ENCODE measurements at places on chromosomes 6 and 20.

GRCh38 chr20:22920898-22921297, 114.2 kb upstream of the SSTR4 start:
- DNase-seq, result no peak

GRCh38 chr20:6401893-6402557, 279.2 kb upstream of the FERMT1 start:
- DNase-seq, result no peak

GRCh38 chr6:130559166-130559565, 193.3 kb downstream of the TMEM200A start:
- DNase-seq, result no peak

GRCh38 chr20:46746956-46747526, 37.6 kb downstream of the SLC2A10 start:
- DNase-seq, result no peak

GRCh38 chr6:105331927-105332326, 71.0 kb downstream of the PREP start:
- no peak for DNase-seq

- no peak for DNase-seq
These were observed 8.0 kb upstream of the PTPN1 start for GRCh38 chr20:50501972-50502745.

DNA sequence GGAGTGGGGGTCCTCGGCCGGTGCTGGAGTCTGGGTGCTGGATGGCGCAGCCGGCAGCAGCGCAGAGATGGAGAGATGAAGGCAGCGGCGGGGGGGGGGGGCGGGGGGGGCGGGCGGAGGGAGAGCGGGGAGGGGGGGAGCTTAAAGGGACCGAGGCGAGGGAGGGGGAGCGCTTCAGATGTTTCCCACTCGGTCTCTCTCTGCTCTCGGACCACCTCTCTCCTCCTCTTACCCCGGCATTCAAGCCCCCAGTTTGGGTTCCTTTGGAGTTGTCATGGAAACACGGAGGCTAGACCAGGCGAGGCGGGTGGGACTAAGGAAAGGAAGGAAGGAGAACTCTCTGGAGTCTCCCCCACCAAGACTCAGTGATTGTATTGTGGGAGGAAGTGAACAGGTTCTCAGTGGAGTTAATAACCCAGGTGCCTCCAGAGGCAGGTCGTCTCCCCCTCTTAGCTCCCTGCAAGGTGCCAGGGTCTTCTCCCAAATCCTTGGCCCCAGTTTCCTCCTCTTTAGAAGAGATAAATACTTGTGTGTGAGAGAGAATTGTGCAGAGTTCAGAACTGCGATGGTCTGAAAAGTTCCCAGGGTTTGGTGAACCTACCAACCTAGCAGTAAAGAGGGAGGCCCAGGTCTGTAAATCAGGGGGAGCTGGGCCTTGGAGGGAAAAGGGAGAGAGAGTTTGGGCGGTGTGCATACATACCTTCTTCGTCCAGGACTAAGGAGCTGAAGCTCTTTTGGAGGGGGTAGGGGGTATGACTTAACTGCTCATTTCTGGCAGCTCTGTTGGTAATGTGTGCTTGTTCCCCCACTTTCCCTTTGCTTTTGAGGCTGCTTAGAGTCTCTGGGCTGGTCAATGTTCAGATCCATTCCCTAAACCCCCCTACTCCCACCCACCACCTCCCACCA, at the start of gene PRRT1:
Gene PRRT1, minus strand, starts transcription at position 77 of the 906 bp plus-strand sequence. CDS start 112 bp downstream, outside the sequence.
- no peak for DNase-seq

DNA sequence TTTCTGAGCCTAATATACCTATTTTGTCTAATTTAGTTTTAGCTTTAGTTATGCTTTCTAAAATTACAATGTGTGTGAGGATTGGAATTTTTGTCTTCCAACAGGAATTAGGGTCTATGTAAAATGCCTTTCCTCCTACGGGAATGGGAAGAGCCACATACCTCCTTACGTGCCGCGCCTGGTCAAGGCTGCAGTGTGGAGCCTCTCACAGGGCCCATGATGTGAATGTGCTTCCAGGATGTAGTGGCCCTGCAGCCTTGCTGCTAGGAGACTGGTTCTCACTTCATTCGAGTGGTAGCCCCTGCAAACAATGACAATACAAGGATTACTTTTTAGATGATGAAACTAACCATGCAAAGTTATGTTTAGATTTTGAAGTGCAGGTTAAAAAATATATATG, 110.2 kb downstream of the SOBP start:
- DNase-seq, result no peak

- no peak for DNase-seq
These were observed 17.1 kb downstream of the RNF182 start for GRCh38 chr6:13941902-13942301.

DNA sequence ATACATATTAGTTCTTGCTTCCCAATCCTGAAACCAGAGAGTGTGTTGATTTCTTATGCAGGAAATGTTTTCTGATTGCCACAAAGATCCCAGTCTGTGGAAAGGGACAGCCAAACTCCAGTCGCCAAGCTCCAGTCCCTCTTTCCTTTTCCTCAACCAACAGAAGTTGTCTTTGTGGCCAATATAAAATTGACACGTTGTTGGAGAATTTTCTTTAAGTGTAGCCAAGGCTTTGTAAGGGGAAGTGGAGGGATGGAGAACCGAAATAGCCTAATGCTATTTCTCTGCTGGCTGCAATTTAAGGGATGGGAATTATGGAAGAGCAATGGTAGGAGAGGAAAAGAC, 5.4 kb downstream of the ADGRB3 start:
- no peak for DNase-seq

DNA sequence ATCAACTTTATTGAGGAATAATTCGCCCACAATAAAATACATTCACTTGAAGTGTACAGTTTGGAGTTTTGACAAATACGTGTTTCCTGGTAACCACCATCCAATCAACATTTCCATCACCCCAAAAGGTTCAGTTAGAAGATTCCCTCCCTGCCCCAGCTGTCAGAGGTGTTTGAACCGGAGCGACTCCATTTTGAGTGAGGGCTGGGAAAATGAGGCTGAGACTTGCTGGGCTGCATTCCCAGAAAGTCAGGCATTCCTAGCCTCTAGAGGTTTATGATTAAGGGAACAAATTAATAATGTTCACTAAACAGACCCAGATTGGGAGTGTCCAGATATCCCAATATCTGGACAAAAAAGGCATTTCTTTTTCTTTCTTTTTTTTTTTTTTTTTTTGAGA, 33.0 kb upstream of the BLCAP start:
- DNase-seq, result no peak

GRCh38 chr6:152598901-152599537, 38.1 kb downstream of the SYNE1 start:
- DNase-seq, result no peak

DNA sequence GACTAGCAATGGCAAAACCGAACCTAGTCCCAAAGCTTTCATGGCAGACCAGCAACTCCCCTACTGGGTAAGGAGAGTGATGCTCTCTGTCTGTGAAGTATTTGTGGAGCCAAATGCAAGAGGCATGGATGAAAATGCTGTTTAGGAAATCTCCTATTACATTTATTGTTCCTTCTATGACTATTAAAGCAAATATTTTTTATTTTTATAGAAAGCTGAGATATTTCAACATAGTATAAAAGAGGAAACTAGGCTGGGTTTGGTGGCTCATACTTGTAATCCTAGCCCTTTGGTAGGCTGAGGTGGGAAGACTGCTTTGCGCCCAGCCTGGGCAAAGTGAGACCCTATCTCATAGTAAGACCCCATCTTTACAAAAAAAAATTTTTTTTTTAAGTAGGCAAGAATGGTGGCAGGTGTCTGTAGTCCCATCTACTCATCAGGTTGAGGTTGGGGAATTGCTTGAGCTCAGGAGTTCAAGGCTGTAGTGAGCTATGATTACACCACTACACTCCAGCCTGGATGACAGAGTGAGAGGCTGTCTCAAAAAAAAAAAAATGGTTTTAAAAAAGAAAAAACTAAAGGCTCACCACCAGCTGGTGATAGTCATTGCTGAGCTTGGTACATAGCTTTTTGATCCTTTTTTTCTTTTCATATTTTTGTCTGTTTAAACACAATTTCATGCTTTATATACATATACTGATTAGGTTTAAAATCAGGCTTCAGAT, 11.3 kb downstream of the KDM1B start:
- DNase-seq, result no peak

GRCh38 chr6:98833307-98834059, 891 bp upstream of the POU3F2 start:
- DNase-seq, result no peak

DNA sequence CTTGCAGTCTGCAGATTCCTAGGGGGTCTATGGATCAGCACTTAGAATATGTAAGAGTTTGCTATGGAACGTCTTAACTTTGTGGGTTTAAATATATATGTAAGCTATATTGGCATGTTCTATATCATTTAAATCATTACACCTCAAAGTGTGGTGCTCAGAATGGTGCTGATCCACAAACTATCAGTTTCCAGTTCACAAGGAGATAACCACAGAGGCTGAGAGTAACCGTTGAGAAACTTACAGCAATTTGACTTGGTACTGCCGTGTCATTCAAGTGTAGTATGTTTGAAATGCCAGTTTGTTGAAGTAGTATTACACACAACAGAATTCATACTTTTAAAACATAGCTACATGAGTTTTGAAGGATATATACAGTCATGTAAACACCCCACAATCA, 279.7 kb downstream of the FARS2 start:
- no peak for DNase-seq

GRCh38 chr6:32196682-32197616, 4.5 kb upstream of the GPSM3 start:
- no peak for DNase-seq

- no peak for DNase-seq
These were observed 190.1 kb upstream of the ARID1B start for GRCh38 chr6:156587071-156587470.

GRCh38 chr20:50743087-50743486, 11.7 kb downstream of the PARD6B start:
- no peak for DNase-seq

DNA sequence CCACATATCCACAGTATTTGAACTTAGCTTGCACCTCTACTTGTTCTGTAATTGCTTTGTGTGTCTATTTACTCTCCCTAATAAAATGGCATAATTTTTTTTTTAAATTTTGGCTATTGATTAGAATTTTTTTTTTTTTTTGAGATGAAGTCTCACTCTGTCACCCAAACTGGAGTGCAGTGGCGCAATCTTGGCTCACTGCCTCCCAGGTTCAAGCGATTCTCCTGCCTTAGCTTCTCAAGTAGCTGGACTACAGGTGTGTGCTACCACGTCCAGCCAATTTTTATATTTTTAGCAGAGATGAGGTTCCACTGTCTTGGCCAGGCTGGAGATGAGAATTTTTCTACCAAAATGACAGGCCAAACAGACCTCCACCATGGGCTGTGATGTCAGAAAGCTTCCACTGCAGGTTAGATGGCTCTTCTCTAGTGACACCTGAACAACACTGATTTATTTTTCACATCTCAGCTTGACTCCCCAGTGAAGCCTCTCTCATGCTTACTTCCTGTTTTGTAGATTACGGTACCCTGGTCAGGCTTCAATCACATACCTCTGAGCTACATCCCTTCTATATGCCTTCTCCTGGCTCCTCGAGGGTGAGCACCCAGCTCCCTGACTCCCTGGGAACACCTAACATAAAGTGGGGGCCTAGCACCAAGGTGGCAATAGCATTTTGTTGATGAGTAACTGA, 112.8 kb downstream of the ARHGAP18 start:
- no peak for DNase-seq

DNA sequence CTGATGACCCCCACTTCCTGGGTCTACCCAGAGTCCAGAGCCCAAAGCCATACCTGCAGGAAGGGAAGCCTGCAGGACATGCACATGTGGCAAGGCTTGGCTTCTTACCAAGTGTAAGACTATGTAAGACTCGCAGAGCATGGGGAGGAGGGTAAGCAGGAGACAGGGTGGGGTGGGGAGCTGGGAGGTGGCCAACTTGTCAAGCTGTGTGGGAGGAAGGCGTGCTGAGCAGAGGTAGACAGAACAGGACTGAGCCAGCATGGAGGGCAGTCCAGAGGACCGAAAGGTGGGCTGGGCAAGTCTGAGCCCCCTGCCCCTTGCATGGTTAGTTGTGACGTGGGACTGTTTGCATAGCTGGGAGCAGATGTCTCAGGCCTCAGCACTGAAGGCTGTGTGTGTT, 53.4 kb upstream of the RNF24 start:
- no peak for DNase-seq

GRCh38 chr20:12638633-12639312, 370.0 kb upstream of the SPTLC3 start:
- DNase-seq, result no peak

DNA sequence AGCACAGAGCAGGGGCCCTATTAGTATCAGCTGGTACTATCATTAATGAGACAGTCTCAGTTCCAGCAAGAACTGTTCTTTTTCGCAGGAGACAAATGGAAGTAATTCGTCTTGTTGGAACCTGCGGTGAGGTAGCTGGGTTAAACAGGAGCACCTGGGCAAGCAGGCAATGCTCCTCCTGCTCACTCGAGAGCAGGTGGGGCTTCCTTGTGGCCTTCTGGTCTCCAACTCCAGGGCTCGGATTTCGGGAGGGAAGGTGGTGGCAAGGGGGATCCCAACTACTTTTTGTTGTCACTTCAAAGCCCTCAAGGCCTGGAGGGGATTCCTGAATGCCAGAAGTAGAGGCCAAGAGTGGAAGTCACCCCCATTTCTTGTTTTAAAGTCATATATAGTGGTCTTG, 1.3 kb upstream of the SPEF1 start:
- no peak for DNase-seq

DNA sequence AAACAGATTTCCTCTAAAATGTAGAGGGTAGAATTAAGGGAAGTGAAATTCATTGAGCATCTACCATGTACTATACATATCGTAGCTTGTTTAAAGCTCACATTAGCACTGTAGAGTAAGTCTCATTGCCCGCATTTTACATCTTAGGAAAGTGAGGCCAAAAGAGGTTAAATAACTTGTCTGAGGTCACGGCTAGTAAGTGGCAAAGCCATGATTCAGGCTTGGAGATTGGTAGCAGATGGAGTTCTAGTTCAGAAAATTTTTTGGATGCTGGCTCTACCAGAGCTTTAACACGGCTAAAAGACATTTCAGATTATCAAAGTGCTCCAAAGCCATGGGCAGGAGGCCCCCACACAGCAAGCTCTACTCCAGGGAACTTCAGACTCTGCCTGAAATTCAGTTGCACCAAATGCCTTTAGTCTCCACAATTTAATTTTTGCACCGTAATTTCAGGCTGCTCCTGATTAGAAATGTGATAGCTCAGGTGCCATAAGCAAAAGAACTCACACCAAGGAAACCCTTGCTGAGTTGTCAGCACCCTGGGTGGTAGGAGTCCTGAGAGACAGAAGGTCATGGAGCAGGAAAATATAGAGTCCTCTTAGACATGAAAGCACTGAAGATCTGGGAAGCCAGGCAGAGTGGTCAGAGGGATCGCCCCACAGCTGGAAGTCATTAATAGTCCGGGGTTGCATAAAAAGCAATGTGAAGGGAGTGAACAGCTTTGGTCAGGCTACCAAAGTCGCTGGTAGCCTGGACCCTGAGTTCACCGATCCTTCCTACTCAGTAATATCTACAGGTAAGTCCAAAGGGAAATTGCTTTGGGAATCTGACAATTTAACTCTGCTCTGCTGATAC, 55.2 kb upstream of the ASIP start:
- no peak for DNase-seq

GRCh38 chr20:63179687-63180568, 36.0 kb downstream of the YTHDF1 start:
- no peak for DNase-seq

DNA sequence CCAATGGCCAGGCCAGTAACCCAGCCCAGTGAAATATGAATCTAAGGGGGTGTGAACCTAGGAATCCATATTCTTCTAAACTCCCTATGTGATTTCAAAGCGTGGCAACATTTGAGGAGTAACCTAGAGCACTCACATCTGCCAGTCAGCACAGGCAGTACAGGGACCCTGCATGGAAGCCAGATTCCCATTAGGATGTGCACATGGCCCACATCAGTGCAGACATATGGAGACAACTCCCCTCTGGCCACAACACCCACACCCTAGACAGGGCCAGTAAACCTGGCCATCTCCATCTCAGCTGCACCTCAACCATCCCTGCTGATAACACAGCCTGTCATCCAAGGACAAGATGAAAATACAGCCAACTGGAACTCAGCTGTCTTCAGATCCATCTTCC, 56.5 kb downstream of the KIF16B start:
- DNase-seq, result no peak
